Activated CD4-positive, alpha-beta T cell treated with anti-CD3 and anti-CD28 coated beads for 24 hours (primary cell): ENCODE measurements at places on chromosomes 11 and 22.

GRCh38 chr22:39645532-39645931, 75.0 kb downstream of the CACNA1I start:
- no peak for DNase-seq

- DNase-seq, result no peak
These were observed 50.0 kb upstream of the CARD18 start for GRCh38 chr11:105189581-105189980.

DNA sequence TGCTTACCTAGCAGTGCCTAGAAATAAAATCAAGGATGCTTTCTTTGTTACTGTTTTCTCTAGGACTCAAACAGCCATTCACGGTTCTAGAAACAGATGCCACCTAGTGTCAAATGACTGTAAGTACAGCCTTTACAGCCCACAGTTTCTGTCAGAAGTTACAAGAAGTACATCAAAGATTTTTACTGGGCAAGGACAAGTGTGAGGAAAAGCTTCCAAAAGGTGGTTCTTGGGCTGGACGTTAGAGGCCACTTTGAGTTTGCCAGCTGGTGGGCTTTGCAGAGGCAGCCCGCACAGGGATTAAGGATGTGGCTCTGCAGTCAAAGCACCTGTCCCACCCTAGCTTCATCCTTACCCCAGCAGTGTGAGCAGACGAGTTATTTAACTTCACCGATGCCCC, 6.9 kb downstream of the KMT5B start:
- no peak for DNase-seq

GRCh38 chr11:13923182-13923581, 39.3 kb upstream of the SPON1 start:
- no peak for DNase-seq

DNA sequence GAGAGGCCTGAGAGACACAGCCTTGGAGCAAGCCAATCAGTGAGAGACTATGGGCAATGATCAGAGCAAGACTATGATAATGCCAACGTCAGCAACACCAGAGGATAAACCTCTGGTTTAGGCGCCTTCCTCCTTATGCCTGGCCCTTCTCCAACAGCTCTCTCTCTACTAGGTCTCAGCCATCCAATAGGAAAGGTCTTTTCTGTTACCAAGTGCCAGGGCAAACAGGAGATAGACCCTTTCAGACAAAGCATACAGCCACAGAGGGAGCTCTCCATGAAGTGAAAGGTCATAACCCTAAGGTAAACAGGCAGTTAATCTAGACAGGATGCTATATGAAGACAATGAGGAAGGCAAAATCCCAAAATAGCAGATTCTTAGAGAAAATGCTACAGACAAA, 9.5 kb downstream of the STK33 start:
- no peak for DNase-seq

DNA sequence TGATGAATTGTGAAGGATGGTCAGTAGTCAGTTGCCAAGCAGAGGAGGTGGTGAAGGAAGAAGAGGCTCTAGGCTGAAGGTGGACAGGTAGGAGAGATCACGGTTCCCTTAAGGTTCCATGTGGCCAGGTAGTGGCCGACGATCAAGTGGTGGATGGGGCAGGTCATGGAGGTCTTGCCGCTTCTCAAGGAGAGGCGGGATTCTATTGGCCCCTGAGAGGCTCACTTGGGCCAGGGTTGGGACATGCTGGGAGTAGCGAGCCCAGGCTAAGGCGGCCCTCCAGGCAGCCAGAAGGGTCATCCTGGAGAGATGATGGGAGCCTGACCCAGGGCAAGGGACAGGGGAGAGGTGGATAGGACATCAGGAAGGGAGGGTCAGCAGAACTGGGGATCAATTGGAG, 20.9 kb upstream of the TMPRSS4 start:
- no peak for DNase-seq

DNA sequence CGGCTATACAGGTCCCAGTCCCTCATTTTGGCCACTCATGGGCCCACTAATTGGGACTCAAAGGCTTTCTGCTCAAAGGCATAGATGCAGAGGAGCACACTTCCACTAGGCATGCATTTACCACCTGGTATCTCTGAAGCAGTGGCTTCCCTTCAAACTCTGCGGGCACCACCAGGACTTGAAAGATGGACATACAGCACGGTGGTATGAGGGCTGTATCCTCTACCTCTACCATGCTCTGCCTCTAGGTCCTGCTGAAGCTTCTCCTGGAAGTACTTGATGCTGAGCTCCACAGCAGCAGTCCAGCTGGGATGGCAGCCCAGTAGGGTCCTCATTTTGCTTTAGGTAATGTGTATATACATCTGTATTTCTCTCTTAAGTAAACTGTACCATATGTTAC, 49.9 kb downstream of the RAB6A start:
- no peak for DNase-seq

GRCh38 chr11:101723371-101723770, 139.6 kb upstream of the TRPC6 start:
- DNase-seq, result no peak

DNA sequence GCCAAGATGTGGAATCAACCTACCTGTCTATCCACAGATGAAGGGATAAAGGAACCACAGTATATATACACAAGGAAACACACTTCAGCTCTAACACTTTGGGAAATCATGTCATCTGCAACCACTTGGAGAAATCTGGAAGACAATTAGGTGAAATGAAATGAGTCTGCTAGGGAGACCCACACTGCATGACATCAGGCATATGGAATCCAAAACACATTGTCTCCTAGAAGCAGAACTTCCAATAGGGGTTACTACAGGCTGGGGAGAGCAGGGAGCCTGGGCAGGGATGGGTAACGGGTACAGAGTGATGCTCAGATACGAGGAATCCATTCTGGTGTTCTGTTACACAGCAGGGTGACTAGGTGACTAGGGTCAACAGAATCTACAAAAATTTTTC, 18.3 kb downstream of the RGL4 start:
- no peak for DNase-seq

DNA sequence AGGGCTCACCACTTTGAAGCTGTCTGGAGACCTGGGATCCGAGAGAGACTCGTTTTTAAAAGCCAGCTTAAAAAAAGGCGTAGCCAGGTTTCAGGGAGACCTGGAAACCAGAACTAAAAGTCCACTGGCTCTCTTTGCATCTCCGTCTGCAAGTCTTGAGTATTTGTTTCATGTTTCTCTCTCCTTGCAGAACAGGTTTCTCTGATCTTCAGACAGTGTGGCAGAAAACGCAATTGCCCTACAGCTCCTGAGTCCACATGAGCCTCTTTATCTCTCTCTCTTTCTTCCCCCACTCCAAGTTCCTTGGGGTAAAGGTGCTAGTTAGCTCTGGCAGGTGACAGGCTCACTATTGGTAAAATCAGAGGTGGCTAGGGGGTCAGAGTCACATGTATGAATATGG, 67.0 kb upstream of the AMPD3 start:
- no peak for DNase-seq

DNA sequence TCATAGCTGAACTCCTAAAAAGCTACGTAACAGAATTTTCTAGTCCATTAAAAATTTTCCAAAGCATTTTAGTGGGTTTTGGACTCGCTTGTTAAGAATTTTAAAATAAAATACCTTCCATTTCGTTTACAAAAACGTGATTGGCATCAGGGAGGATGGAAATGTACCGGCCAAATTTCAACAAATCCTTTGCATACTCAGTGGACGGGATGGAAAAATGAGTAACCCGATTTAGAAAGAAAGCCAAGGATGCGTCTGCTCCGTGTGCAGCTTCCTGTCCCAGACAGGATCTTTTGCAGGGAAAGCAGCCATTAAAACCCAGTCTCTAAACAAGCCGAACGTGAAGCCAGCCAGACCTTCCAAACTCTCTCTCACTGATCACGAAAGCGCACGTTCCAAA, 15.6 kb downstream of the TMEM184B start:
- no peak for DNase-seq

DNA sequence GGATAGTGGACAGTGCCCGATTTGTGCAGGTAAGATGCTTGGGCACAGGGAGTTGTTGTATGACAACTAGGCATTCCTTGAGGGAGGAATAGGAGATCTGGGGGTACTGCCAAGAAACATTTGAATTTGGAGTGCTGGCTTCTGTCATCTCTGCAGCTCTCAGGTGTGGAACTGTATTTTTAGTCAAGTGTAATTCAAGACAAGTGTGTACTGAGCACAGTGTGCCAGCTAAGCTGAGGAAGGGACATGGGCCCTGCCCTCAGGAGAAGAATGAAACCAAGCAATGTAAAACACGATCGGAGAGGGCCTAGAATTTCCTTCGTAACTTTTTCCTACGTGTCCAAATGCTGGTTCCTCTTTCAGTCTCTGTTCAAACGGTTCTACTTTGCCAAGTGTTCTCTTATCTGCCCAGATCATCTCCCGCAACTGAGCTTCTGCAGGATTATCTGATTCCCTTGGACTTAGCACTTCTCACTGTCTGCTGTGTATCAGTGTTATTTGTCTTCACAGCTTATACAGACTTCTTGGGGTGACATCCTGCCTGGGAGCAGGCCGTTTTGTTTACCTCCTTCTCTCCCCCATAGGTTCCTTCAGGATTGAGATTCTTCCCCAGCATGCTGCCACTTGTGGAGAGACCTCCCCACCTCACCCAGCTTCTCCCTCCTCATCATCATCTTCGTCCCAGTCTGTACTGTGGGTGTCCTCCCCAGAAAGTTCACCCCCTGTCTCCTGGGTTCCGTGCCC, 27.6 kb downstream of the ART5 start:
- DNase-seq, result no peak

- DNase-seq, result no peak
These were observed 58.9 kb downstream of the SHANK2 start for GRCh38 chr11:71193431-71193830.

- DNase-seq, result no peak
These were observed 695 bp downstream of the PEX26 start for GRCh38 chr22:18078329-18079041.

DNA sequence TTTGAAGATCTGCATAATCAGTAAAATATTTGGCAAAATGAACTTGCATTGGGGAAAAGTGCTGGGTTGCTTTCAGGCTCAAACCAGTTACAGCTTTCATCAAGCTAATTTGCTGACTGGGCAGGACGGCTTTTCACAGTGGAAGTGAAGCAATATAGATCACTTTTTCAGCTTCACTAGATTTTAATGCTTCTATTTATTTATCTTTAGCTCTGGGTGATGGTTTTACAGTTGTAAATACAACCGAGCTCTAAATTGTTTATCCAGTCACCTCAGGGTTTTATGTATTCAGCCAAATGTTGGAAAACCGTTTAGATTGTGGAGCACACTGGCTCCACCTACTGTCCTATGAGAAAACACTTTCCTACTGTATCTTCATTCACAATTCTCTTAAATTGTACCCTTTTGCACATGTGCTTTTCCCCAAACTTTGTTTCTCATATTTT, 58.2 kb downstream of the ACER3 start:
- no peak for DNase-seq

DNA sequence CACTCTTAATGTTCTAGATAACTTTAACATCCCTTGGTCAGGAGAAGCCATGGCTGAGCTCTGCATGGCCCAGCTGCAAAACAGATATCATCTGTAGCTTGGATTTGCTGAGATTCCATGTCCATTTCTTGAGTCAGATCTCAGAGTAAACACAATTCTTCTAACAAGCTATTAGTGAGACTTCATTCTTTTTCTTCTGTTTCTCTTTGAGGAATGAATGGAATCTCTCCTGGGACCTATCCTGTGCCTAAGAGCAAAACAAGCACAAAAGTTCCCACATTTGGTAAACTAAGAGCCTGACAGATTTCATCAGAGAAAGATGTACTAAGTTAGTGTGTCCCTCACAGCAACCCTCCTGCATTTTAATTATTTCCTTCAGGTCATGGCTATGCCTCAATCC, 142.8 kb downstream of the MAML2 start:
- no peak for DNase-seq

DNA sequence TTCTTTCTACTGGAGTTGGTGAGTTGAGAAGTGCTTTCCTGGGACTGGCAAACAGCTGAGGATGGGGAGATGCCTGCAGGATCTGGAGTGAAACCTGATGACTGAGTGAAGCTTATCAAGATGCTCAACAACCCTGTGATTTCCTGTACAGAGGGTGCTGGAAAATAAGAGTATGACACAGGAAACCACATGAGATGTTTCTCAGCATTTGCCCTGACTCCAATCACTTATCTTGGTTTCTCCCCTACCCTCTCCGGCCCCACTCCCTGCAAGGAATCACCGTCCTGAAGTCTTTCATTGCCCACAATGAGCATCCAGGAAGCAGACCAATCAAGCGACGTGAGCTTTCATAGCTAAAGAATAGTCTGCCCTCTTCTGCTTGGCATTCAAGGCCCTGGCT, at the start of gene MRGPRX2:
Gene MRGPRX2, minus strand, starts transcription at position 89 of the 400 bp plus-strand sequence. CDS start 4,315 bp downstream, outside the sequence.
- no peak for DNase-seq

DNA sequence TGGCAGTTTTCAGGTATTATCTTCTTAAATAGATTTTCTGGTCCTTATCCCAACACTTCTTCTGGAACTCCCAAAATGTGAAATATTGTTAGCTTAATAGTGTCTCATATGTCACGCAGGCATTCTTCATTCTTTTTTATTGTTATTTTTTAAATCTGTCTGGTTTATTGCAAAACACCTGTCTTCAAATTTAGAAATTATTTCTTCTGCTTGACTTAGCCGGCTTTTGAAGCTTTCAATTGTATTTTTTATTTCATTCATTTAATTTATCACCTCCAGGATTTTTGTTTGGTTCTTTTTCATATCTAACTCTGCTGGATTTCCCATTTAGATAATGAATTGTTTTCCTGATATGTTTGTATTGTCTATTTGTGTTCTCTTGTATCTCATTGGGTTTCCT, 49.9 kb downstream of the KCNQ1OT1 start:
- no peak for DNase-seq

- DNase-seq, result peak; percentile 55
These were observed 65.4 kb downstream of the LINC01488 start for GRCh38 chr11:69546735-69547370.

- DNase-seq, result no peak
These were observed 82.2 kb upstream of the GRK3 start for GRCh38 chr22:25482091-25482760.

GRCh38 chr11:111299101-111300026, 1.0 kb downstream of the POU2AF3 start:
- DNase-seq, result no peak

GRCh38 chr11:118857385-118857784, 26.3 kb upstream of the CXCR5 start:
- no peak for DNase-seq

DNA sequence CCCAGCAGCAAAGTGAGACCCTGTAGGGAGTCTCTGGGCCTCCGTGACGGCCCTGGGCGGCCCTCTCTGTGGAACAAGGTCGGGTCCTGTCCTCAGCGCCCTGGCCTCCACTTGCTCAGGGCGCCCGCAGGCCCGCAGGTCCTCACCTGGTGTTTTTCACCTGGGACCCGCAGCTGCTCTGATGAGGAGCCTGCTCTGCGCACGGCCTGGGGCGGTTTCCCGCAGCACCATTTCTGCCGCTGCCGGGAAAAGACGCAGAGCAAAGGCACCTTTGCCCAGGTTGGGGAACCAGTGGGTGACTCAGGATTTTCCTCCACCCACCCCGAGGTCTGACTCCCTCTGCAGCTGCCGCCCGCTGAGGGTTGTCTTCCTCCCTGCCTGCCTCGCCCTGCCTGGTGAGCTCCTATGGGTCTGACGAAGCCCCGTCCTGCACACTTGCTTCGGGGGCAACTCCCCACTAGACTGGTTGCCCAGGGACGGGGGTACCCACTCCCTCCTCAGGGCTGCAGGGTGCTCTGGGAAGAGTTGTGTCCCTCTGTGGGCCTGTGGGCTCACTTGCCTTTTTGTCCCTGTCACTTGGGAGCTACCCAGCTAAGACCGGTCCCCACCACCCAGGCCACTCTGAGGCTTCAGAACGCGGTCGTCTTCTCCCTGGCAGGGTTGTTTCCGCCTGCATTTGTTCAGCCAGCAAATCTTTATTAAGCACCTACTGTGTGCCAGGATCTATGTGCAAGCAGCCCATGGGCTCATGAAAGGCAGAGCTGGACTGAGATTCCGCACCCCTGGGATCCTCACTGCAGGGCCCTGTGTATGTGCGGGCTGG, 89.5 kb downstream of the KCNQ1 start:
- no peak for DNase-seq

- DNase-seq, result no peak
These were observed 87.9 kb upstream of the SPON1 start for GRCh38 chr11:13874597-13874996.
